ENCODE measurements at places on chromosomes 3 and 15.

DNA sequence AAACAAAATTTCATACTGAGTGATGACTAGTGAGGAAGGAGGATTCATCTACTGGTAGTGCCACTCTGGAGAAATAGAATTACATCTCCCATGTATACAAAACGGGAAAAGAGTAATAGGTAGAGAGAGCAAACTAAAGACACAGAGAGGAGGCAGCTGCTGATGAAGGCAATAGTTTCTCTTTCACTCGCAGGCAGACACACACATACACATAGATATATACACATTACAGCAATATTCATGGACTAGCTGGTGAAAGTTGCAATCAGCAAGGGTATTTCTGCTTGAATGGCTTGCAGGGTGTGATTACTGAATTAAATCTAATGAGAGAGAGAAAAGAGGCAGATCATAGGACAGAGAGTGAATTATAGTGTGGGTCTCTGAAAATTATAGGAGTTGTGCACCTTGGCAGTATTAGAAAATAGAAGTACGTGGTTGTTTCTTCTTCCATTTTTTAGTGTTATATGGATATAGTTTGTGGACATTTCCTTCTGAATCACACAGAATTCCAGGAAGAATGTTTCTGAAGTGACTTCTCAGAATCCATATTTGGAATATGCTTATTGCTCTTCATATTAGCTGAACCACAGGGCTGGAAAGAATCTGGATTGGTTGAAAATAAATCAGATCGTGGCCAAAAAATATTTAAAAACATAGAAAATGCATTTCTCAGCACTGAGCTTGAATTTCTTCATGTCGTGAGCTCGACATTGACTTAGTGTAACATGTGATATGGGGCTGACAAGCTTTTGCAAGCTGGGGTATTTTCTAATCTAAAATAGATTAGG is 991.2 kb downstream of the TUSC7 start:
- no peak for DNase-seq

DNA sequence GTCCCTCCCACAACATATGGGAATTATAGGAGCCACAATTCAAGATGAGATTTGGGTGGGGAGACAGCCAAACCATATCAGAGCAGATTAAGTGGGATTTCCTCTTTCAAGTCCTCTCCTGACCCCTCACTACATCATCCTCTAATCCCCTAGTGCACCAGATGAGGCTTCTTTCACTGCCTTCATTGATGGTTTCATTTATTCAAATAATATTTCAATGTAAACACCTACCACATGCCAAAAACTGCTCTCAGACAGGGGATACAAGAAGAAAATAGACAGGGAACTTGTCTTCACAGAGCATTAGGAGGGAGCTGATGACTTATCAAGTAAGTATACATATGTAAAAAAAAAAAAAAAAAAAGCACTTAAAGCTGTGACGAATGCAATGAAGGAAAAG is 180.2 kb downstream of the NTRK3 start:
- DNase-seq = peak; percentile 93

- DNase-seq = peak; percentile 68
These were observed 104.2 kb upstream of the RAD18 start for GRCh38 chr3:9067352-9067975.

DNA sequence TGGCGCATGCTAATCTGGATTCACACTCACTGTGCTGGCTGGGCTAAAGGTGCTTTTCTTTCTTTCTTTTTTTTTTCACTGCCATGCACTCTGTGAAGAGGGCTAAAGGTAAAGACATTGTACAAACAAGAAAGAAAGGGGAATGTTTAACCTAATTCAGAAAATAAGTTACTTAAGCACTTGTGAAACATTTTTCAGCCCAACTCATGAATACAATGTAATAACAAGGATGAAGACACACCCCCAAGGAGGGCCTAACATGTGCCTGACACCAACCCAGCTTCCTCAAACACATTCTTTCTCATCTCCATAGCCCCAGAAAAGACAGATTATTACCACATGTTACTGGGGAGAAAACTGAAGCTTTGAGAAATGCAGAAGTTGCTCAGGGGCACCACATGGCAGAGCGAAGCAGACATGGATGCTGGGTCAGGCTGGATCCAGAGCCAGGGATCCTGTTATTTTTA is 5.7 kb downstream of the STIMATE start:
- no peak for DNase-seq

GRCh38 chr15:98874773-98875172 is 132.8 kb downstream of the PGPEP1L start:
- DNase-seq = no peak

- DNase-seq = no peak
These were observed 10.0 kb downstream of the MYO5A start for GRCh38 chr15:52518487-52519371.

- no peak for DNase-seq
These were observed 2.0 kb downstream of the ANKRD28 start for GRCh38 chr3:15795651-15796308.

DNA sequence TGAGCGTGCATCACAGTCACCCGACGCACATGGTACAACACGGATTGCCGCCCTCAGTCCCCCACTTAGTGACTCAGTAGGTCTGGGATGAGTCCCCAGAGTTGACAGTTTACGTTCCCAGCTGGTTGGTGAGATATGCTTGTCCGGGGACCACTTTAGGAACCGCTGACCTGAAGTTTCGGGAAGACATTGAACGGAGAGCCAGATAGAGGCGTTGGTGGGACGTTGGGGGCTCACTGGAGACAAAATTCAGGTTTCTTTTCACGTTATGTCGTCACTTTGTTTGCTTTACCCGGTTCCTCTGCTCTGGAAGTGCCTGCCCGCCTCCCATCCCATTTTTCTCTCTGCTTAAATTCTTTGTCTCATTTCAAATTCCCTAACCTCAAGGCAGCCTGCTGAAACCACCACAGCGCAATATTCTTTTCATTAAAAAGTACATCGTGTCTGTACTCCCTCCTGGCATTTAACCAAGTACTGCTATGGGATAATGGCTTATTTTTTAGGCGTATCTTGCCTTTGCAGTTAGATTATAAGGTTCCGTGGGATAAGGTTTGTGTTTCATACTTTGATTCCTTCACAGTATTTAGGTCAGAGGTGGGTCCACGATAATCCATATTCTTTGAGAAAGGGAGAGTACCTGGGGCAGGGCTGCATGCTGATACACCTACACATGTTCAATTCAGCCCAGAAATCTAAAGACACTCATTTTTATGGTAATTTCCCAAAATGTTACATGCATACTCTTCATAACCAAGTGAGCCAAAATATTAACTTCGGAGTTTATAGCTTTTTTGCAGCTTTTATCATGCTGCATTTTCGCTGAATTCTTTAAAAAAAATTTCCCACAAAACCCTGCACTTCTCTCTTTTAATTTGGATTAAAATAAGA is 921 bp downstream of the LMLN start:
- DNase-seq = no peak

DNA sequence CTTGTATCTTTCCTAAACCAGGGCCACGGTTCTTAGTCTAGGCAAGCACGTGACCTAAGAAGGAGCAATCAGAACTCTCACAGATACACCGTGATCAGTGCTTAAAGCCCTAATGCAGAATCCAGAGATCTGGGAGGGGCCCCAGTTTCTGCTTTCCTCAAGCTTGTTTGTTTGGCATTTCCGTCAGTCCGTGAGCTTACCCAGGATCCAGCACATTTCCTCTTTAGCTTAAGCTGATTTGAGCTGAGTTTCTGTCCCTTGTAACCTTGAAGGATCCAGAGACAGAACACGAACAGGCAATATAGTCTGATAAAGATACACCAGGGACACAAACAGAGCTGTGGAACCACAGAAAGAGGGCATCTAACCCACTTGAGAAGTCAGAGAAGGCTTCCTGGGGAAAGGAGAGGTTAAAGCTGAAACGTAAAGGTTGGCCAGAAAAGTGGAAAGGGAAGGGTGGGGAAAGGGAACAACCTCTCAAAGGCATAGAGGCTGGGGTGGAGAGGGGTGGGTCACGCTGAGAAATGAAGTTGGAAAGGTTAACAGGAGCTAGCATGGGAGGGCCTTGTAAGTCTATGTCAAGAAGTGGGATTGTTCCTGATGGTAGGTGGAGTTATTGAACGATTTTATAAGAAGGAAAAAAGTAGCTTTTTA is 42.1 kb upstream of the RARB start:
- peak; percentile 3 for DNase-seq

DNA sequence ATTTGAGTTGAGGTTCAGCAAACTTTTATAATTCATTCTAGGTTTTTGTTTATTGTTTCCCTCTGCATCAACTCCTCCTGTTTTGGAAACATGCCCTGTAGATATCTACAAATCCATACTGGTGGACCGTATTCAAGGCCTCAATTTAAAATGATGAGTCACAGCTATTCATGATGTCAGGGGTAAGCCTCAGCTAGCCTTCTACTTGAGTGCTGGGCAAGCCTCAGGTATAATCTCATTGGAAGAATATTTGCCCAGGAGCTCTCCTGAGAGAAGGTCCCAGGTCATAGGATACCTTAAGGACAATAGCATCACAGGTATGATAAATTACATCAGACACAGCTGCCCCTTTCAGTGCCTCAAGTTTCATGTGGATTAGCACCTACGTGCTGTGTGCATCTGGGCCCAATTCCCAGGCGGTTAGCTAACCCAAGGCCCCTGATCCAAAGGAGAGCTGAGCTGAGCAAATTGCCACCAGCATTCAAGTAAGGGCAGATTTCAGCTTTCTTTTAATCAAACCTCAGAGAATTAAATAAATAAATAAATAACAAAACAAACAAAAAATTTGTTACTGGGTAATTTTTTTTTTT is 87.5 kb downstream of the KCNMB2 start:
- DNase-seq = peak; percentile 77

All from NCI-H82 (cell line).